ENCODE measurements at places on chromosomes 11 and 22. TPM values are rescaled to one million over a fixed set of nuclear protein-coding genes. Genes with fewer than 3 reads are reported as not detected.

GRCh38 chr22:49583341-49583740, 244.3 kb downstream of the BRD1 start:
- ATAC-seq = no peak

The RFPL1 gene
- not detected for total RNA-seq

The OOSP3 gene
- total RNA-seq = not detected

DNA sequence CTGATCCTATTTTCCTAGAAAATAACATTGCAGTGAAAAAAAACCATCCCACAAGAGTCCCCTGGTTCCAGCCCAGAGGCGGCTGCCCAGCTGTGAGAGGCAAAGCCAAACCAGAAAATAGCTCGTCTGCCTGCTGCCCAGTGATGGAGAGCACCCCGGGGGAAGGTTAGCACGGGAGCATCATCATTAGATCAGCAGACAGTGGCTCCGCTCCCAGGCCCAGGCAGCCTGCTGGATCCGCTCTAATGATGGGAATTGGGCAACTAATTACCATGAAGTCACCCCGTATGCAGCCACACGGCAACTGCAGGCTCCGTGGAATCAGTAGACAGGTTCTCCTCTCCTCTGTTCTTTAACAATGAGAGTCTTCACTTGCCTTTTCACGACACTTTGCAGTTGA, 17.1 kb upstream of the B3GAT1 start:
- no peak for ATAC-seq

DNA sequence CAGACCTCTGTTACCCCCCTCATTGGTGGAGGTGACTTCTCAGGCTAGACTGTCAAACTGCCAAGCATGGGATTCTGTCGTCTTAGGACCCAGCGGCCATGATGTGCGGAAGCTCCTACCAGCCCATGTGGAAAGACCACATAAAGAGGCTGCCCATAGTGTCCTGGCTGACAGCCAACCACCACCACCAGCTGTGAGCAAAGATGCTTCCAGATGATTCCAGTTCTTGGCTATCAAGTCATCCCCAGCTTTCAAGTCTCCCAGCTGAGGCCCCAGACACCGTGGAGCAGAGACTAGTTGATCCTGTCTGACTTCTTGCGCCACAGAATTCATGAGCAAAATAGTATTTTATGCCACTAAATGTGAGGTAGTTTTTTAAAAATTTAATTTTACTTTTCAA, 32.9 kb downstream of the SCUBE1 start:
- no peak for ATAC-seq

GRCh38 chr11:130603335-130603906, 155.0 kb downstream of the ADAMTS15 start:
- ATAC-seq = no peak

DNA sequence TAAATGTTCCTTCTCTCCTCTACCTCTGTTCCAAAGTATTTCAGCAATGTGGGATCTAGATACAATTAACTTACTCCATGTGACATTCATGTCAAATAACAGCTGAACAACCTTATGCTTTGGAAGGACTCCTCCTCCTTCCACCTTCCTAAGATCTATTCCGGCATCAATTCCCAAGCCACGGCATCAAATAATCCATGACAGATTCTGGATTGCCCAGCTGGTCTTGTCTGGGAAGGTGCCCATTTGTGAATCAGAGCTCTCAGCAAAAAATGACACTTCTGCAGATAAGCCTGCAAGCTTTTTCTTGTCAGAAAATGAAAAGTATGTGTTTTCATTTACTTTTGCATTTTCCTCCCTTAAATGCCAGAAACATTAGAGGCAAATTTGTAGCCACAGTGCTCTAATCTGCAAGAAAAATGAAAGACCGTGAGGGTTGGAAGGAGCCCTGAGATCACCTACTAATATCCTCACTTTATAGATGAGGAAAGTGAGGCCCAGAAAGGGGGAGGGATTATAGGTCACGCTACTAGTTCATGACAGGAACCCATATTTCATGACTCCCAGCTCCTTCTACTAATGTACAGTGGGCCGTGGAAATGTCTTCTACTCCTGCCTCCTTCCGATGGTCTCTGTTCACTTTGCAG, 124.0 kb downstream of the ME3 start:
- ATAC-seq = no peak

- no peak for ATAC-seq
Measured at GRCh38 chr11:103051151-103051801, 40.7 kb downstream of the DCUN1D5 start.

GRCh38 chr11:70437111-70437784, 38.9 kb downstream of the CTTN start:
- ATAC-seq = no peak

DNA sequence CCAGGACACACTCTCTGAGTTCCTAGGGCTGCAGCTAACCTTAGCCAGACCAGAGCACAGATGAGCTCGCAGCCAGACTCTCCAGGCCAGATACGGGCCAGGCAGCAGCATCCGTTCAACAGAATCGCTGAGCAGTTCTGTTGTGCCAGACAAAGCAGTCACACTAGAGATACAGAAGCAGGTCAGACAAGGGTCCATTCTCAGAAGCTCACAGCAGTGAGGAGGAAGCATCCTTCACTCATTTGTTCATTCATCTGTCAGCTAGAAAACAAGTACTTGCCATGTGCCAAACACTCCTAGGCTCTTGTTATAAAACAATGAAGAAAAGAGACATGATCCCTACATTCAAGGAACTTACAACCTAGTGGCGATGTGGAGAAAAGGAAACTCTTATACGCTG, 2.6 kb downstream of the LMO2 start:
- no peak for ATAC-seq

The SLC35F2 gene
- 14.7 TPM for total RNA-seq

DNA sequence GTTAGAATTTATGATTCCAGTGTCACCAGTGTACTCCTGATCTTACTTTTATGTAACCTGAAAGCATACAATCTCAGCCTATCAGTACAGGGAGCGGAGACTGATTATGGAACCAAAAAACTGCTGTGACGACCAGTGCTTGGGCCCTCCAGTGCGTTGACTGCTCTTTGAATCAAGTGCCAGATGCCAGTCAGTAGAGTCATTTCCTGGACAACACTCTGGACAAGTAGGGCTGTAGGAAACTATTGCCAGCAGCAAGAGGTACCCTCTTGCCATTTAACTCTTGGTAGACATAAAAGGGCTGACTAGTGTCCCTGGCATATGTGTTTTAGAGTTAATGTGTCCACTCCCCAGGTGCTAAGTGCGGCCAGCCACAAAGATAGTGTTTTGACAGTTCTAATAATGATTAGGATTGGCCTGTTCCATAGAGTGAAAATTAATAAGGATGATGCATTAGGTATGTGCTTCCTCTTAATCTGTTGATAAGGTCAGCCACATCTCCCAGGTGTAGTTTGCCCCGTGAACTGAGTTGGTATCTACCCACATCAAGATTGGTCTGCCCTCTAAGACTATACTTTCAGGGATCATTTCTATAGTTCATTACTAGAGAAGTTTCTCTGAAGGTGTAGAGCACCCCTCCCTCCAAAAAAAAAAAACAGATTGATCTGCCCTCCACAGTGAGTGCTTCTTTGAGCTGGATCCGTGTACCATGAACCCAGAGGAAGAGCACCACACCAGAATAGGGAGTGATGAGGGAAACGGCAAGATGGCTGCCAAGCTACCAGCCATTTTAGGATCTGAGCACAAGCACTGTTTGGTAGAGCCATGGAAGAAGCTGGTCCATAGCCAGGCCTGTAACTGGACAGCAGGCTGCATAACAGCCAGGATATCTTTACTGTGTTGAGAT, 20.7 kb upstream of the AIFM3 start:
- ATAC-seq = no peak

DNA sequence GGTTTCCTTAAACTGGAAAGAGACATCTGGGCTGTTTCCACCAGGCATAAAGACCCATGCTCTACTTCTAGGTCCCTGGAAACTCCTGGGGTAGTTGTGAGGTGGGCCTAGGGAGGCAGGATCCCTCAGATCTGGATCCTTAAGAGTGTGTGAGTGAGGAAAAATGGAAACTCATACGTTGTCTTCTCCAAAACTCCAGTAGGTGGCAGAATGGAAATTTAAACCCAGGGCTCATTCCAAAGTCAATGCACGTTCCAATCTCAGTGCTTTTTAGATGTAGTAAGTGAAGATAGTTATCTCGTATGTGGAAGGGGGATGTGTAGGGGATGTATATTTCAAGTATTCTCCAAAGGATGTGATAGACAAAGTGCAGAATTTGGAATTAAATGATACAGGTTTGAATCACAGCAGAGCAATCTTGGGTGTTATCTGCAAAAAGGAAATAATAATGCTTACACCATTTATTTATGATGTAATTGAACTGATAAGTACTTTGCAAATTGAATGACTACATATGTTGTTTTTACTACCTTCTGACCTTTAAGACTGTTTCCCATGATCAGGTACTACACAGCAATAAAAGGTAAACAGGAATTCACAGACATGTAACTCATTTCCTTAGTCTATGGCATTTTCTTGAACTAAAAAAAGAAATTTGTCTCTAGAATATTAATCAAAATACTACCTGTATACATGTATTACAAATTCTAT, 13.1 kb upstream of the MMP1 start:
- no peak for ATAC-seq

The ADM gene
- total RNA-seq = 15.5 TPM

DNA sequence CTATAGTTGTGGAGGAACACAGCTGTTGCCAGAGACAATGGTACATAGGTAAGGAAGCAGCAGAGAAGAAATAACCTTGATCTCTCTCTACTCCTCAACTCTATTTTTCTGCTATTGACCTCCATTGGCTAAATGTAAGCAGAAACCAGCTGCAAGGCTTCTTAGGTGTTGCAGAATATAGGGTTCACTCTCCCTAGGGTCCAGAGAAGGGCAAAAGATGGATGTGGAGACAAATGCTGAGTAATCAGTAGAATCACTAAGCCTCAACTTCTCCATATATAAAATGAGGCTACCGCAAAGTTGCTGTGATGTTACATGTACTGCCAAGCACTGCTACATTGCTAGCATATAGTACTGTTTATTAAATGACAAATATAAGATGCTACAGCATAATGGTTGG, 120.6 kb downstream of the PDE3B start:
- ATAC-seq = no peak

DNA sequence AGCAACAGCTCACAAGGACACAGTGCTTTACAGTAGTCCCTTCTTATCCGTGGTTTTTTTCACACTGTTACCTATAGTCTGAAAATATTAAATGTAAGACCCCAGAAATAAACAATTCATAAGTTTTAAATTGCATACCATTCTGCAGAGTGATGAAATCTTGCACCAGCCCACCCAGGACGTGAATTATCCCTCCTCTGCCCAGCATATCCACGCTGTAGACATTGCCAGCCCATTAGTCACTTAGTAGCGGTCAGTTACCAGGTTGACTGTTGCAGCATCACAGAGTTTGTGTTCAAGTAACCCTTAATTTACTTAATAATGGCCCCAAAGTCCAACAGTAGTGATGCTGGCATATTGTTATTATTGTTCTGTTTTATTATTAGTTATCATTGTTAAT, 3.6 kb downstream of the CLTCL1 start:
- no peak for ATAC-seq

DNA sequence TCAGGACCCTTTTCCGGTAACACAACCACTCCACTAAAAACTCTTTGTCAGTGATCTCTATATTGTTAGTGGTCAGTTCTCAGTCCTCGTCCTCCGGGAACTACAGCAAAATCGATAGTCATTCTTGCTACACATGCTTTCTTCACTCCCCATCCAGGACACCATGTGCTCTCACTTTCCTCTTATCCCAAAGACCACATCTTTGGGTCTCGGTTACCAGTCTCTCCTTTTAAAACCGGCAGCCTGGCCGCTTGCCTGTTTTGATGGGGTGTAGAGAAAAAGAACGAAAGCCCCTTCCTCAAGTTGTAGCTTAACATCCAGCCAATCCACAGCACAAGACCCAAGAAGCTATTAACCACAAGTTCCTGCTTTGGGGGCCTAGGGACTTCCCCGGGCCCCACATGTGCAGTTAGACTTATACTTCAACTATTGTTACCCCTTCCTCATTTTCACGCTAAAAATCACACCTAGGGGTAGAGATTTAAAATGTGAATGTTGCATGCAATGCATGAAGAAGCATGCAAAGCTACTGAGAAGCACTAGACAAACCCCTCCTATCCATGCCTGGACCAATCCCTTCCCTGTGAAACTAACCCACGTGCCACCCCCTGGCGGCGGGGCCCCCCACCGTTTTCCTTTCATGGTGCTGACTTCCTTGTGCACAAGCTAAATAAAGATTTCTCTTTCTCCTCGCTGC, 1.5 kb upstream of the TOLLIP start:
- ATAC-seq = no peak

- ATAC-seq = no peak
Measured at GRCh38 chr11:14339356-14339755, 19.6 kb downstream of the RRAS2 start.

- no peak for ATAC-seq
Measured at GRCh38 chr11:123057661-123058305, 4.2 kb downstream of the HSPA8 start.

- ATAC-seq = no peak
Measured at GRCh38 chr11:28756977-28757376, 648.8 kb downstream of the METTL15 start.

DNA sequence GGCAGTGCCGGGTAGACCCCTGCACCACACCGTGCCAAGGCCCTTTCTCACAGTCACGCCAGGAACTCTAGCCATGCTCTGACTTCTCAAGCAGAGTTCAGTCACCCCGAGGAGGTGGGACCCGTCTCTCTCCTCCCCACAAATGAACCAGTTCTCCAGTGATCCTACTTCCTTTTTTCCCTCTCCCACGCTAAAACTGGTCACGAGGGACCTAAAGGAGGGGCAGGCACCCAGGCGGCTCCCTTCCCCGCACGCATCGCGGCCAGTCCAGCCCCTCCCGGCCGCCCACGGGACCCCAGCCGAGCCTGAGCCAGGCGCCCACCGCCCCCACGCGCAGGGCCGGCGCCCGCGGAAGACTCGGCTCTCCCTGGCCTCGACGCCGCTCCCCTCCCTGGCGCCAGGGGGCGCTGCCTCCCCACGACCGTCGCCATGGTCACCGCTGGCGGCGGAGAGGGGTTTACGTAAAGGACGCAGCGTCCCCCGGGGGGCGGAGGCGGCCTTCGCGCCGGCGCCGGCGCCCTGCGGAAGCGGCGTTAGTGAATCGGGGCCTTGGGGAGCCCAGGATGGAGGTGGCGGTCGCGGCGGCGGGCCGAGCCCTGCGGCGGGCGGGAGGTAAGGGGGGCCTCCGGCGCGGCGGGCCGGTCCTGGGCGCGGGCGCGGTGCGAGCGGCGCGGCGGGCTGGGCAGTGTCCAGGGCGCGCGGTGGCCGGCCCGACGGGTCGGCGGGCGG, at the start of gene DAGLA:
Gene DAGLA (plus strand): TSS at position 499 of the 729 bp plus-strand sequence. CDS start 39,765 bp downstream, outside the sequence.
- ATAC-seq = peak; percentile 78

- ATAC-seq = no peak
Measured at GRCh38 chr11:43697679-43698078, 17.1 kb downstream of the HSD17B12 start.

- no peak for ATAC-seq
Measured at GRCh38 chr11:6625156-6625831, 6.1 kb upstream of the TPP1 start.

The FOSL1 gene
- total RNA-seq = 28.9 TPM

The P4HA3 gene
- 0.20 TPM for total RNA-seq
